ENCODE measurements at places on chromosomes 4 and X.

DNA sequence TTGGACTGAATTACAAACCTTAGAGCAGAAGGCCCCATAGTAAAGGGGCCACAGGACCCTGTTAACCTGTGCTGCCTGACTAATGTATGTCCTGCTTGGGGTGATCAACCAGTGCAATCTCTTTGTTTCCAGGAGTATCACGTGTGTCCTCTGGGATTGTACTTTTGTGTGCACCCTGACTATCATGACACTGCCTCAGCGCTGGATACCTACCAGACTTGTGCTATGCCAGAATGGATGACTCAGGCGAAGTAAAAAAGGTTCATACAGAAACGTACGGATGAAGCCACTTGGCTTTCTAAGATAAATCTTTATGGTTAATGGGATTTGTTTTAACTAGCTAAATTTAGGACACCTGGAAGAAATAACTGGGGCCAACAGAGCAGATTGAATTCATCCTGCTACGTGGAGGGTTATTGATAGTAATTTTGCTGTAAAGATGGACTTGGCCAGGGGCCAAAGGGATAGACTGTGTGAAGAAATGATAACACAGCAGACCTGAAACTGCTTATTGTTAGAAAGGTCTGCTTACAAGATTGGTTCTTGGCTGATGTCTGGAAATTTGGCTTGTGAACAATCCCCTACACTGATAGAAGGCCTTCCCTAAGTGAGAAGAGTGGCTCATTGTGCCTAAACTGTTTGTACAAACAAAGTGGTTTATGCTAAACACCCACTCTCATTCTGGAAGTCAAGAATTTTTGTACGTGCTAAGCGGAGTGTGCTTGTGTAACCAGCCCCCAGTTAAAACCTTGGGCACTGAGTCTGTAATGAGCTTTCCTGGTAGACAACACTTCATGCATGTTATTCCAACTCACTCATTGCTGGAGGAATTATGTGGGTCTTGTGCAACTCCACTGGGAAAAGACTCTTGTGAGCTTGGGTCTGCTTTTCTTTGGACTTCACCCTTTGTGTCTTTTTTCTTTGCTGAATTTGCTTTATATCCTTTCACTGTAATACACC is 750.5 kb upstream of the HTR2C start:
- no peak for DNase-seq

- no peak for DNase-seq
Observed at GRCh38 chr4:105451346-105451745, 22.5 kb downstream of the PPA2 start.

DNA sequence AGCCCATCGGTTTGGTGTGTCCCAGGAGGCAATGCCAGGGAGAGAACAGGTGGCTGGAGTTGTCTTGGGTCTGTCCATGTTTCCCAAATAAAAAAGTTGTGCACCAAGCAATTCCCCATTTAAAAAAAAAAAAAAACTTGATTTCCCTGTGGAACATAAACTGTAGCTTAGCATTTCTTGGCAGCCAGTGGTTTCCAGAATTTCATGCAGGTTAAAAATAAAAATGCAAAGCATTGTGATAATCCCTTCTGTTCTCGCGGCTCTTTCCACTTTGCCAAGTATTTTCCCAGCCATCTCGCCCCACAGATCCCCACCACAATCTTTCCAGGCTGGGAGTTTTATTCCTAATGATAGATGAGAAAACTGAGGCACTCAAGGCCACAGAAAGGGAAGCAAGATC is 51.4 kb upstream of the MSX1 start:
- no peak for DNase-seq

GRCh38 chrX:47581731-47582647 is at the start of gene TIMP1:
TIMP1 (plus strand) TSS chrX:47582436; CDS start chrX:47583416, 980 bp downstream.
- DNase-seq = peak; percentile 69

- no peak for DNase-seq
Observed at GRCh38 chrX:39896951-39897740, 200.6 kb downstream of the BCOR start.

DNA sequence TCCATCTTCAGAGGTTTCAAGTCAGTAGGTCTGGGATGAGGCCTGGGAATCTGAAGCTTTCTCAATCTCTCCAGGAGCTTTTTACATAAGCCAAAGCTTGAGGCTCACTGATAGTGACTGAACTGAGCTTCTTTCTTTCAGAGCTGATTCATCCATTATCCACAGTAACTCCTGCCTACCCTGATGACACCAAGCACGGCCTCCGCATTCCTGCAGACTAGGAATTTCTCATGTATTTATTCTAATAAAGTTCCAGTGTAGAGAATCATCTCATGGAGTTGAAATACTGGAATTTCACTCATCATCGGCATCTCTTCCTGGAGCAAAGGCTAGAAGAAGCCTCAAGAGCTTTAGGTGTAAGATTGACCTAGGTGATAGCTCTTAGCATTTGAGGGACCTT is 12.1 kb upstream of the DCTD start:
- DNase-seq = no peak

GRCh38 chr4:8179074-8179473 is 20.0 kb upstream of the SH3TC1 start:
- no peak for DNase-seq

- DNase-seq = no peak
Observed at GRCh38 chrX:8067754-8068462, 103.2 kb downstream of the VCX2 start.

DNA sequence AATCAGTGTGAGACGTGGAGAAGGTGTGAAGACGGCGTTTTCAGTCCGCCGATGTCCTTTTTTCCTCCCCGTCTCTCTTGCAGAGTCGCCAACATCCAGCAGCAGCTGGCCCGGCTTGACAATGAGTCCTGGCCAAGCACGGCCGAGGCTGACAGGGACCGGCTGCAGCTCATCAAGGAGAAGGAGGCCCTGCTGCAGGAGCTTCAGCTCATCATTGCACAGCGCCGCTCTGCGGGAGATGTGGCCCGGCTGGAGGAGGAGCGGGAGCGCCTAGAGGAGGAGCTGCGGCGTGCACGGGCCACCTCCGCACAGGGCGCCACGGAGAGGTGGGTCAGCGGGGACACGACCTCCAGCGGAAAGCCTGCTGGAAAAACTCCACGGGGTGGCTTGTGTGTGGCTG is 47.1 kb upstream of the CLCN4 start:
- DNase-seq = no peak

- no peak for DNase-seq
Observed at GRCh38 chr4:130632731-130633604, 1537.0 kb downstream of the C4orf33 start.

DNA sequence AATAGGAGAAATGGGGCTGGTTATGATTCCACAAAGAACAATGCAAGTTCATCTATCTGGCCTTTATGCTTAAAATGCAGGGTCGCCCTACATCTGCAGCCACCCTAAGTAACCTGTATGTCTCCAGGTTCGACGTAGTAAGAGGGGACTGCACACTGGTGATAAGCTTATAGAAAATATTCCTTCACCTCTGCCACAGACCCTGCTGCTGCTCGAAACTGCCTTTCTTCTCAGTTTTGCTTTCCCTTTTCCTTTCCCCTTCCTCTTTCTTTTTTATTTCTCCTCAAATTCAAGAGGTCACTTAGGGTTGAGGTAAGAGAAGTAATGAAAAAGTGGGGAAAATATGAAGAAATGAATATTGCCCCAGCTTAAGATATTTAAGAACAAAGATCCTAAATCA is 123.5 kb downstream of the DCHS2 start:
- no peak for DNase-seq

DNA sequence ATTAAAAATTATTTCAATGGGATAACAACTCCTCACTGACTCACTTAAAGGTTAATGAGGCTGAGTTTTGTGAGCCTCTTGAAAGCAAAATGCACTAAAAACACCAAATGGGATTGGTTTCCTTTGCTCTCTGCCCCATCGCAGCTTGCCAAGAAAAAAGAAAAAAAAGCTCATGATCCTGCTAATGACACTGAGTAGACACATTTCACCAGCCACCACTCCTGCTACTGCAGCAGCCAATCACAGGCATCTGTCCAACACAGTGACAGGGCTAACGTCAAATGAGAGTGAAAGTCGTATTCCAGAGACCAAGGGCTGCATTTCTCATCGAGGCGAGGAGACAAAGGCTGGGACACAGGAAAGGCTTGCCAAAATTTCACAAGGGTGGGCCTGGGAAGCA is 5.2 kb downstream of the APBB2 start:
- no peak for DNase-seq

DNA sequence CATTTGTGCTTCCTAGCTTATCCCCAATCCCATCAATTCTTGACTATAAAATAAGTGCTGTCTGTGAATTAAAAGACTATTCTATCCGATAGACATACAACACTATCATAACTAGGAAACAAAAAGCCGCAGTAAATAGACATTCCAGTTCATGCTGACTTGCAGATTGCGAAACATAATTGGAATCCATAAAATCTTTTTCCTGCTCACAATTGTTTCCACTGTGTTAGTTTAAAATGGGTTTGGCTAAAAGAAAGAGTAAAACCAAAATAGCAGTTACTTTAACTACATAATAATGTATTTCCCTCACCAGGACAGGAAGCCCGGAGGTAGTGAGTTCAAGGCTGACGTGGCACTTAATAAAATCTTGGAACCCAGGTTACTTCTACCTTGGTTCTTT is 17.2 kb downstream of the SMIM31 start:
- no peak for DNase-seq

GRCh38 chr4:101009471-101009870 is 337.9 kb downstream of the PPP3CA start:
- DNase-seq = no peak

DNA sequence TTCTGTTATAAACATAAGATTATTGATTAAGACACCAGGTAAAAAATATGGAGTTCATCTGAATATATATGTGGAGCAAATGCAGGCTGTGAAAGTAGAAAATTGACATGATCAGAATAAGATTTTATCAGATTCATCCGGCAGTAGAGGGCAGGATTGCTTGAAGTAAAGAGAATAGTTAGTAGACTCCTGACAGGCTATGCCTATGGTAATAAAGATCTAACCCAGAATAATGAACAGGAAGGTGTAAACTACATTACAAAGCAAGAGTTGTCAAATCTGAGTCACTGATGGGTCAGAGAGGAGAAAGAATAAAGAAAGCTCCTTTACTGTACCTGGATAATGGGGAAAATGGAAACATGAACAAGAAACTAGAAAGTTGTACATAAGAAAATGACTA is 20.8 kb upstream of the TMEM184C start:
- no peak for DNase-seq

DNA sequence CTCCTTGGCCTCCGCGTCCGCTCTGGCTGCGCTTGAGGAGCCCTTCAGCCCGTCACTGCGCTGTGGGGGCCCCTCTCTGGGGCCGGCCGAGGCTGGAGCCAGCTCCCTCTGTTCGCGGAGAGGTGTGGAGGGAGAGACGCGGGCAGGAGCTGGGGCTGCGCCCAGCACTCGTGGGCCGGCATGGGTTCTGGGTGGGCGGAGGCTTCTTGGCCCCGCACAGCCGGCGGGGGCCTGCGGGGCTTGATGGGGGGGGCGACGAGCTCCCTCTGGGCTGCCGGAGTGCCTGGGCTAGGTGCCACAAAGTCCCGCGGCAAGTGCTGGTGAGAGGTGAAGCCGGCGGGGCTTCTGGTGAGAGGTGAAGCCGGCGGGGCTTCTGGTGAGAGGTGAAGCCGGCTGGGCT is 61.9 kb downstream of the ANKRD50 start:
- DNase-seq = no peak

- peak; percentile 40 for DNase-seq
Observed at GRCh38 chrX:70454441-70455365, 10.1 kb downstream of the DLG3 start.

GRCh38 chr4:82489076-82489475 is 58.7 kb downstream of the ENOPH1 start:
- no peak for DNase-seq

DNA sequence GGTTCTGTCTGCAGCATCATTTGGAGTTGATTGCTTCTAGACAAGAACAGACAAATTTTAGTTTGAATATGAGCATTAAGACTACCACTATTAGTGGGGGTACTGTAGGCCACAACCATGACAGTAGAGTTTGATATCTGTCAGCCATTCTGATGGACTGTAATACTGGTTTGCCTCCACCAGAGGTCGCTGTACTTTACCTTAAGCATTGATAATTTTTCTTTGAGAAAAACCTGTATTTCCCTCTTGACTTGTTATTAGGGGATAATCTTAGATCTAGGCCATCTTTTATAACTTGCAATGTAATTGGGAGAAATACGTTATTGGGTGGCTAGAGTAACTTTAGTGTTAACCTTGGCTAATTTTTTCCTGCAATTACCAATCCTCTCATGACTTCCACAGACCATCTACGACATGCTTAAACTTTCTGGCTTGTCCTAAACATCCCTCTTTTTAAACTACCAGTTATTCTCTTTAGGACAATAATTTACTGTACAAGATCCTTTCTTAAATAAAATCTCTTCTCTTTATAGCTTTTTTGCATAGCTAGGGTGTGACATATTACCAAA is 562.4 kb downstream of the MAGEB5 start:
- no peak for DNase-seq

GRCh38 chr4:20026456-20026855 is 225.2 kb upstream of the SLIT2 start:
- no peak for DNase-seq

DNA sequence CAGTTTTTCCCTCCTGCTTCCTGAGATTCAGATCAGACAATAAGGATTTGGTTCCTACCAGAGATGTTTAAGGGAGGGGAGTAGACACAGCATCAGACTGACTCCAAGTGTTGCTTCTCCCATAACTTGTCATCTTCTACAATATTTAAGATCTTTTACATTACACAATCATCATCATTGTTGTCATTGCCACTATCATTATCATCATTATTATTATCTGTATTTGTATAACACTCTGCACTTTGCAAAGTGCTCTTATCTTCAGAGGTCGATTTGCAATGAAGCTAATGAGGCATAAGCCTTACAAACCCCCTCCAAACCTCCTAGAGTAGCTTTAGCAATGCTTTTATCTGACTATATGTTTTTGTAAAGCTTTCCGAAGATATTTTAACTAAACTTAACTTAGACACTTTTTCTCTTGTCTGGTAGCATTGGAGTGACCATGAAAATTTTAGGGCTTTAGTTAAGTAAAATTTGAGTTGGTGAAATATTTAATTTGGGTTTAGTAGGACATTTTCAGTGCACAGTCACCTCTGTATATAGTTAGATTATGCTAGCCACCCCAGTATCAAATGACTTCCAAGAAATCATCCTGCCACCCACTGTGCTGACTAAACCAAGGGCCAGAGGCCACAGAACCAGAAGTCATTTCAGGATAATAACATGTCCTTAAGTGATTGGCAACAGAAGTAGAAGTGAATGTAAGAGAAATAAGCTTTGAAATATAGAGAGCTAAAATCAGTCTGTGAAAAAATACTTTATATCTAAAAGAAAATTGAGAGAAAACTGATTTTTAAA is 124.2 kb upstream of the NRK start:
- no peak for DNase-seq

All from activated T-cell treated with anti-CD3 and anti-CD28 coated beads for 24 hours (primary cell).